Fibroblast of mammary gland (primary cell): ENCODE measurements at places on chromosomes 1 and 21.

GRCh38 chr1:32900956-32901822 lies at the start of gene TMEM54:
Gene TMEM54 (minus strand): TSS chr1:32901389. CDS start chr1:32901238, 151 bp downstream.
- DNase-seq: peak; percentile 18

DNA sequence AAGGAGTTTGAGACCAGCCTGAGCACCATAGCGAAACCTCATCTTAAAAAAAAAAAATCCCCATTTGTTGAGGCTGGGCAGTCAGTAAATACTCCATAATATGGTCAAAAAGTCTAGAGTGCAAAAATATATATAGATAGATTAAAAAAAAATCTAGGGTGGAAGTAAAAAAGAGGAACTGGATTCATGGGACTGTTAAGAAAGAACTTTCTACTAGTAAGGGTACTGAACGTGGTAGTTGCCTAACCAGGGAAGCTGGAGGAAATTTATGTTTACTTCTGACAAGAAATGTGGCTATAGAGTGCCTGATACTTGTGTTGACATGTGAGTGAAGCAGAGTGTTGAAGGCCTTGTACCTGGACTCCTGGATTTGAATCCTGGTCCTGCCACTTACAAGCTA lies 265.9 kb upstream of the FAM78B start:
- no peak for DNase-seq

DNA sequence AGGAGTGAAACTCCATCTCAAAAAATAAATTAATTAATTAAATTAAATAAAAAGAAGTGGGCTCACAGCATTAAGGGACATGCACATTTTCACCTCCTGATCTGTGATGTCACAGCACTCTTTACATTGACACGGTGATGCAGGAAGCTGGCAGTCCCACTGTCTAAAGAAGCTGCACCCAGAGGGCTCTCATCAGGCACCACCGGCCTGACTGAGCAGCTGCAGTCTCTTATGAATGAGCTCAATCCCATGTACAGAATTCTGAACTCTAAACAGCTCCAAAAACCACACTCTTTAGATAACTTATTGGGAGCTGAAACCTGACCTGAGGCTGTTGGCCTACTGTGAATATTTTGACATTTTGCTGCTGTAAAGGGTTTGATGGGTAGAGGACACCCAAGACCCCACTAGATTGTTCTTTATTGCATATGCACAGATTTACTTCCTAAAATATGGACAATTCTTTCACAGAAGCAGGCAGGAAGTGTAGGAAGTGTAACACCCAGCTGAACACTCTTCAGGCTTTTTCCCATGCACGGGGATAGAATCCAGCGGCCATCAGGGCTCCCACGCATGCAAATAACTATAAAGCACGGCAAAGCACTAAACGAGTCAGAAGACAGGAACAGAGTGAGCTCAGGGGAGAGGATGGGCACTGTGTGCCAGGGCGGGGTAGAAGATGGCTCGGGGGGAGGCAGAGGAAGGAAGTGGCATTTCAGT lies 46.2 kb downstream of the L1TD1 start:
- DNase-seq: no peak

DNA sequence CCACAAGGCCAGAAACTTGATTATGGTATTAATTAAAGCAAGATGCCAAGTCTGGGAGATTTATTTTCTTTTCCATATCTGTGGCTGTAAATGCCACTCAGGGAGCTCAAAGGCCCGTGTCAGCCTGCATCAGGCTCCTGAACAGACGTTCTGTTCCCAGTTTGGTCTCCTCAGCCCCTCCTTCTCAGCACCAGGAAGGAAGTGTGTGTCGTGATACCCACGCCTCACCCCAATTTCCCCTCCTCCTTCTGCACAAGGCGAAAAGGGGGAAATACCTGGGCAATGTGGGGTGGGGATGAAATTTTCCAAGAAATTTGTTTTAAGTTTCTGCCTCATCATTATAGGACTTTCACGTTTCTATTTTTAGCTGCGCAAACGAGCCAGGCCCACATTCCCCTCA lies 112.0 kb downstream of the SYF2 start:
- no peak for DNase-seq

DNA sequence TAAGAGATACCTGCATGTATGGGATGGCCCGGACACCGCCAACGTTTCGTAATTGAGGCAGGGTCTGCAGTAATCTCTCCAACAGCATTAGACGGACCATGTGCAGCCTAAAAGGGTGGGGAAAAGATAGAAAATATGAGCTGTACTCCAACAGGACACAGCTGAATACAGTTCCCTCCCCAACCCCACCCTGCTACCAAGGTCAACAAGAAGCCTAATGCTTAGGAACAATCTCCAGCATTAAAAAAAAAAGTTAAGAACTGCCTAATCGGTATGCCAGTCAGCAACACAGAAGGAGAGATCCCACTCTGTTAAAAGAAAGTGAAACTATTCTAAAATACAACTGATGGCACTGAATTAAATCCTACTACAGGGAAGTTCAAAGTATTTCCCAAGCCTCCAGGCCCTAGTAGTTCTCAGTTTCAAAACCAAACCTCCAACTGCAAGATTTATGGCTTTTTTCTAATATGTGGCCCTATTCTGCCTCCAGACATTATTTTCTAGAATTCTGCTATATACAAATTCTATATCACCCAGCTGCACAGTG lies 81.0 kb downstream of the UBR4 start:
- no peak for DNase-seq

DNA sequence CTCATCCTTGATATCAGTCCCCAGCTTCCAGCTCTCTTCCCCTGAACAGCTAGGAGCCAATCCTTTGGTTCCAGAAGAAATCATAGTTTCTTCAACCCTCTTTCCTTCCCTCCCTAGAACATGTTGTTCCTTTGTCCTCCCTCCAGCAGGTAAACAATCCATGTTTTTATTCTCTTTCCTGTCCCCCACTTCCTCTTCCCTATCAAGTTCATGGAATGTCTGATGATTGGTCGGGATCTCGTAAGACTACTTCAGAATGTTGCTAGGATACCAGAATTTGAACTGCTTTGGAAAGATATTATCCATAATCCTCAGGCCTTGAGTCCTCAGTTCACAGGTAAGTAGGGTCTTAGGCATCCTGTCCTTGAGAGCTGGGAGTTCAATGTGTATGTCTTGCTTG lies 23.1 kb upstream of the SLC27A3 start:
- DNase-seq: peak; percentile 36

- no peak for DNase-seq
Measured at GRCh38 chr1:36735939-36736730, 253.4 kb upstream of the CSF3R start.

DNA sequence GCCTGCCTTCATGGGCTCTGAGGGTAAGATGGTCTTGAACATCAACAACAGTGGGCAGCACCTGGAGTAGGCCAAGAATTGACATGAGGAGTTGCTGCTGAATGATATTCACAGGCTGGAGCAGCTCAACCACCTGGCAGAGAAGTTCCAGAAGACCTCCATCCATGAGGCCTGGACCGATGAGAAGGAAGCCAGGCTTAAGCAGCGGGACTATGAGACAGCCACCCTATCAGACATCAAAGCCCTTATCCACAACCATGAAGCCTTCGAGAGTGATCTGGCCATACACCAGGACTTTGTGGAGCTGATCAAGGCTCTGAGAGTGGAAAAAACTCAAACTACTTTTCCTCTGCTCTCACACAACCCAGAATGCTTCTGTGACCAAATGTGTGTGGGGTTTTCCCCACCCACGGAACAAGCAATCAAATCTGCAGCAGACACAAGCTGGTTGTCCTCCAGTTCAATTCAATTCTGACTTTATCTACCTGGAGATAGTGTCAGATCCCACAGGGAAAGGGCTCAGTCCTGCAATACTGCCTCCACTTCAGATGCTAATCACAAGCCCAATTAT lies 12.1 kb upstream of the EPHA10 start:
- DNase-seq: no peak

- no peak for DNase-seq
Measured at GRCh38 chr1:165218731-165219130, 137.8 kb downstream of the LMX1A start.

GRCh38 chr1:226195144-226195543 lies 8.6 kb upstream of the ACBD3 start:
- no peak for DNase-seq

DNA sequence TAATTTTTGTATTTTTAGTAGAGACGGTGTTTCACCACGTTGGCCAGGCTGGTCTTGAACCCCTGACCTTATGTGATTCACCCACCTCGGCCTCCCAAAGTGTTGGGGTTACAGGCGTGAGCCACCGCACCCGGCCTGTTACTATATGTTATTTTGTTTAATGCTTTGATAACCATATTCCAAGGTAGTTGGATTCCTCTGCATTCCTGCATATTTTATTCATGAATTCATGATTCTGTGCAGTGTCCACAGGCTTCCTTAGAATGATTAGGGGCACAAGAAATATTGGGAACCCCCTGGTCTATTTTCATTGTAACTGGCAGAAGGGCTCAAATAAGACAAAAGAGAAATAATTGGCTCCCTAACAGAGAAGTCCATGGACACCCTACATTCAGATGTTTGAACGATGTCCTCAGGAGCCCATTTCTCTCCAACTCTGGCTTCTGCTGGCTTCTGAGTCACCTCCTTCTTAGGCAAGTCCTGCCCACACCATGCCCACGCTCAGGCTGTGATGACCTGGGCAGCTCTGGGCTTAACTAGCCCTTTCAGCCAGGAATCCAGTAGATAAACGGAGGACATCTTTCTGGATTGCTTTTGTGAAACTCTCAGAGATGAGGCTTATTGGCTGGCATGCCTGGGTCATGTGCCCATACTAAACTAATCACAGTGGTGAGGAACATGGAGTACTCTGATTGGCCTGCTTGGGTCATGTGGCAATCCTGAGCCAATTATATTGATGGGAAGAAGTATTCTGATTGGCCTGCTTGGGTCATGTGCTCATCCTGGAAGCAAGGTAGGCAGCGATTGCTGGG lies 32.6 kb downstream of the TNFRSF8 start:
- peak; percentile 35 for DNase-seq

GRCh38 chr1:6625584-6626149 lies 999 bp downstream of the THAP3 start:
- peak; percentile 76 for DNase-seq

- DNase-seq: no peak
Measured at GRCh38 chr1:215900684-215901083, 333.6 kb downstream of the KCTD3 start.

DNA sequence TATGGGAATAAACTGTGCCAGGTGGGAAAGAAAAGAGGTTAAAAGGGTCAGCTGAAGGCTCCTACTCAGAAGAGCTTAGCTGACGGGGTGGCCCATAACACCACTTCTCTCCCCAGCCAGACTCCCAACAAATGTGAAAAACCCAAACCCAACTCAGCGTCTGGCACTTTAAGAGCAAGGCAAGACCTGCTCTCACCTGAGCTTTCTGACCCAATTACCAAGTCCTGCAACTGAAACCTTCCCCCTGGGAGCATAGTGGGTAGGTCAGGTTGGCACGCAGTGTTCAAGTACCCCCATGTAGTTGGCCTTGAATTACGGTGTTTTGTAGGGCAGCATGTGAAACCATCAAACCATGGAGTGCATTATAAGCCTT lies 3.2 kb downstream of the IRF6 start:
- DNase-seq: no peak

DNA sequence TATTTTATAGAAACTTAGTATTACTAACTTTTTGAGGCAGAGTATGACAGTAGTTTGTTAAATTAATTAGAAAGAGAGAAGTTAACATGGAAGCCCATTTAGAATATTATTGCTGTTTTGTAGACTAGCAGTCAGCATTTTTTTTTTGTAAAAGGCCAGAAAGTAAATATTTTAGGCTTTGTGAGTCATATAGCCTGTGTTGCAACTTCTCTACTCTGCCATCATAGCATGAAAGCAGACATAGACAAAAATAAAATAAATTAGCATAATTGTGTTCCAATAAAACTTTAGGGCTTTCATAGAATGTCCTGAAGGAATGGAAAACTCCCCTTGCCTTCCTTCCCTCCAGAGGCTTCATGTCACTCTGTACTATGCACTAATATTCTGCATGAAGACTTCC lies 12.3 kb upstream of the RGS4 start:
- peak; percentile 65 for DNase-seq

DNA sequence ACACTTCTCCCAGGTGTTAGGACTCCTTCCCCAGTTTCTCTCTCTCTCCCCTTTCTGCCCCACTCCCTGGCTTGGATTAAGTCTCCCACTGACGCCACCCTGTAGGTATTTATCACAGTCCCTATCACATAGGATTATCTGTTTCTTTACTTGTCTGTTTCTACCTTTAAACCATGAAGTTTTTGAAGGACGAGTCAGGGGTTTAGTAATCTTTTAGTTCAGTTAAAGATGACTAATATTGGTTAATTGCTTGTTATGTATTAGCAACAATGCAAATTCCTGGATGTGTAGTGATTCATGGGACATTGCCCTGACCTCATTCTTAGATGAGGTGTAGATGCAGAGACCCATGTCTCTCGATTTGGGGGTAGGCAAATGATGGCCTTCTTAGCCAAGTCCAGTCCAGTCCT lies 6.4 kb downstream of the LAMC1 start:
- DNase-seq: peak; percentile 87

GRCh38 chr21:45865106-45865835 lies 116.3 kb upstream of the COL6A1 start:
- peak; percentile 89 for DNase-seq

GRCh38 chr1:91655912-91656449 lies 155.3 kb downstream of the CDC7 start:
- DNase-seq: no peak

- DNase-seq: peak; percentile 70
Measured at GRCh38 chr1:227245613-227246320, 72.5 kb downstream of the CDC42BPA start.

DNA sequence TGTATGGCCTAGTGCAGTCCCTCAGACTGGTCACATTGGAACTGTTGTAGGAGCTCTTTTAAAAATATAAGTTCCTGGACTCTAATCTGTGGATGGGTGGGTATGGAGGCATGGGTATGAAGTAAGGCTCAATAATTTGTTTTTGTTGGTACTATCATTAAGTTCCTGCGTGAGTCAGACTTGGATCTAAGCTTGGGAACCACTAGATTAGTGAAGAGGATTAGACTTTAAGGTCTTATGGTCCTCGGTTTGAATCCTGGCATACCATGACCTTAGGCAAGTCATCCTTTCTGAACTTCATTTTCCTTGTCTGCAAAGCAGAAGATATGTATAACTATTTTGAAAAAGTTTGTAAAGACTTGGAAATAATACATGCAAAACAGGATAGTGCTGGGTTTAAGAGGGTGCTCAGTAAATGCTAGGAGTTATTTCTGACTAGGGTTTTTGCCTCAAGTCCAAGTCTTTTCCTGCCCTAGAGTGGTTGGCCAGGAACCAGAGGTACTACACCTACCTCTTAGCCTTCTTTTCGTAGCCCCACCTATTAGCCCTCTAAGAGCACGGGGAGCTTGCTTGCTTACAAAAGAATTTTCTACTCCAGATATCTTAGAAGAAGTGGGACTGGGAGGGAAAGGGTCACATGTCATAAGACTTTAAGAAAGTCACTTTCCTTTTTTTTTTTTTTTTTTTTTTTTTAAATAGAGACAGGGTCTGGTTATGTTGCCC lies 38.6 kb upstream of the METTL18 start:
- DNase-seq: peak; percentile 7

- DNase-seq: no peak
Measured at GRCh38 chr1:29643281-29643680, 407.0 kb downstream of the PTPRU start.

DNA sequence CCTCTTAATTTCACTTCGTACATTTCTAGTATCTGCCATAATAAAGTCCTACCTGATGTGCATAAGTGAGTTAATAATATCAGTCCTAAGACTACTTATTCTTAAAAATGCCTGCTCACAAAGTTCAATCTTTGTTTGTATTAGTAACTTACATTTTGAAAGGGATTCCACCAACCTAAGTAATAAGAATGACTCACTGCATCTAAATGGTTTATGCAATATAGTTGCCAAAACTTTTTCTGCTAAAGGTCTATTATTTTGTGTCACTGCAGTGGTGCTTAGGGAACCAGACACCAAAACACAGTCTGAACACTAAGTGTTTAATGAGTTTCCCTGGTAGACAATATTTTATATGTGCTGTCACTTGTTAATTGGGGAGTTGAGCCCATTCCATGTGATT lies 1.8 kb downstream of the ZNF669 start:
- DNase-seq: peak; percentile 71
